ENCODE measurements at places on chromosomes 3 and 15.

DNA sequence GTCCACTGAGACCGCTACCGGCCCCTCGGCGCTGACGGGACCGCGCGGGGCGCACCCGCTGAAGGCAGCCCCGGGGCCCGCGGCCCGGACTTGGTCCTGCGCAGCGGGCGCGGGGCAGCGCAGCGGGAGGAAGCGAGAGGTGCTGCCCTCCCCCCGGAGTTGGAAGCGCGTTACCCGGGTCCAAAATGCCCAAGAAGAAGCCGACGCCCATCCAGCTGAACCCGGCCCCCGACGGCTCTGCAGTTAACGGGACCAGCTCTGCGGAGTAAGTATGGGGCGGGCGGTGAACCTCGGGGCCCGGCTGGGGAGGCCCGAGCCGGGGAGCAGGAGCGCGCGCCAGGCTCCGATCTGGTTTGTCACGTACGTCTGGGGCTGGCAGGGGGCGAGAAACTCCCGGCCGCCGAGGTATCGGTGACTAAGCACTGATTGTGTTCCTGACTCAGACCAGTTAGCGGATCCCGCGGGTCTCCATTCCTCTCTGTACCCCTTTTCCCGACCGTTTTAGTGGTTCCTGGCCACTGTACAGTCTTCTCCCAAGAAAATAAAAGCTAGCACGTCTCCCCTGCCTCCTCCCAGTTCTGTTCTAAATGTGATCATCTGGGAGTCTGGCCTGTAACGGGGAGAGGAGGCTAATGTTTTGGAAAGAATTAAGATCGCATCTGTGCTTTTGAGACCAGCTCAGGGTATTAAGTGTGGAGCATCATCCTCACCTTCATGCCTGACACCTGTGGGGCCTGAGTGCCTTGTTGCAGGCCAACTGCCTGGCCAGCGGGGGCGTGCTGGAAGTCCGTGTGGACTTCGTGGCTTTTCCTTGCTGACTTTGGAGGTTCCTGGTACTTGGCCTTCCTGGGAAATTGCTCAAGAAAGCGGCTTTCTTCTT is 691 bp downstream of the MAP2K1 start:
- DNase-seq, result no peak
- H3K27me3 ChIP-seq, result no peaks in the 10 kb centered on the region
- H3K36me3 ChIP-seq, result no peaks in the 10 kb centered on the region

- peak; percentile 36 for DNase-seq
- H3K4me1 ChIP-seq, result no peaks in the 10 kb centered on the region
- H3K4me3 ChIP-seq, result no peak overlapping the region
- H3K36me3 ChIP-seq, result no peaks in the 10 kb centered on the region
Measured at GRCh38 chr3:152474585-152474984, 205.9 kb downstream of the MBNL1 start.

DNA sequence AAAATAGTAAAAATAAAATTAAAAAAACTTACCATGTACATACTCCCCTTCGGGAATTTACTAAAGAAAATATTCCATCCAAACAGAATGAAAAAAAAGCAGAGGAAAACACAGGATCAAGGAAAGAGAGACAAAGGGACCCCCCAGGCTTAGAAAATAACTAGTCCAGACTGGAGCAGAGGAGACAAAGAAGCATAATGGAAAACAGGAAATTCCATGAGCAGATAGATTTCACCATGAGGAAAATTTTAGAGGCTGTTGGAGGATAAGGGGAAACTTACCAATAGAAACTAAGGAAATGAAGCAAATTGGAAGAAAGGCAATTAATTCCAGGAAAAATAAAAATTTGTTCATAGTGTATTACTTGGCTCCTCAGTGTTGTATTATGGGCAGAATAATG is 36.7 kb downstream of the SLC27A2 start:
- H3K27ac ChIP-seq, result no peak overlapping the region
- DNase-seq, result no peak
- no peaks in the 10 kb centered on the region for H3K27me3 ChIP-seq
- no peaks in the 10 kb centered on the region for H3K4me1 ChIP-seq
- no peaks in the 10 kb centered on the region for H3K36me3 ChIP-seq

DNA sequence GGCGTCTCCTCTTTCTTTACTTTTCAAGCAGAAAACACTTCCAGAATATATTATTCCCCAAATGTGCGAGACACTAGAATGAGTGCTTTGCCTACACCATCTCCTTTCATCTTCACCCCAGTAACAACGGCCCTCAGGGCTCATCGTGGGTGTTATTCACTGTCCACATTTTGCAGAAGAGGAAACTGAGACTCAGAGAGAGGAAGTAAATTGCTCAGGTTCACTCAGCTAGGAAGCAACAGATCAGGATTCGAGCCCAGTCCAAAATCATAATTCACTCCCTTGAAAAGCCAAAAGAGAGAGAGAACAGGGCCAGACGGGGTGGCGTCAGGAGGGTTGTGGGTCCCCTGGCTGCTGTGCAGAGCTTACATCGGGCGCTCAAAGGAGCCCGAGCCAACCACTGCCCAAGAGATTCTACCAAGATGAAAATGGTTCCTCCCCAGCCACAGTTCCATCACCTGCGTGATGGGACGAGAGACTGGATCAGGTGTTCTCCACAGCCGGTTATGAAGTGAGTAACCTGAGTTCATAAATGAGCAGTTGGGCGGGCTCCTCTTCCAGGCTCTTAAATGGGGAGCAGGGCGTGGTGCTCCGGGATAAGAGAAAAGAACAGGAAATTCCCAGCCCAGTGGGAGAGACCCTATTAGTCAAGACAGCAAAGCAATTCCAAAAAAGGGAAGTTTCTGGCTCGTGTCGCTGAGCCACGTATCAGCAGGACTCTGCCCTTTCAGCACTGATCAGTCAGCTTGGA is 48.6 kb upstream of the FLNB start:
- no peaks in the 10 kb centered on the region for H3K36me3 ChIP-seq
- no peaks in the 10 kb centered on the region for H3K27me3 ChIP-seq
- H3K4me1 ChIP-seq, result no peaks in the 10 kb centered on the region

GRCh38 chr3:195259154-195259474 is 11.8 kb downstream of the XXYLT1 start:
- H3K4me3 ChIP-seq, result peak overlapping the region; percentile 52
- no peaks in the 10 kb centered on the region for H3K36me3 ChIP-seq
- H3K27ac ChIP-seq, result peak overlapping the region; percentile 87
- peaks cover 26% of the 10 kb centered on the region for H3K4me1 ChIP-seq
- no peak for DNase-seq

DNA sequence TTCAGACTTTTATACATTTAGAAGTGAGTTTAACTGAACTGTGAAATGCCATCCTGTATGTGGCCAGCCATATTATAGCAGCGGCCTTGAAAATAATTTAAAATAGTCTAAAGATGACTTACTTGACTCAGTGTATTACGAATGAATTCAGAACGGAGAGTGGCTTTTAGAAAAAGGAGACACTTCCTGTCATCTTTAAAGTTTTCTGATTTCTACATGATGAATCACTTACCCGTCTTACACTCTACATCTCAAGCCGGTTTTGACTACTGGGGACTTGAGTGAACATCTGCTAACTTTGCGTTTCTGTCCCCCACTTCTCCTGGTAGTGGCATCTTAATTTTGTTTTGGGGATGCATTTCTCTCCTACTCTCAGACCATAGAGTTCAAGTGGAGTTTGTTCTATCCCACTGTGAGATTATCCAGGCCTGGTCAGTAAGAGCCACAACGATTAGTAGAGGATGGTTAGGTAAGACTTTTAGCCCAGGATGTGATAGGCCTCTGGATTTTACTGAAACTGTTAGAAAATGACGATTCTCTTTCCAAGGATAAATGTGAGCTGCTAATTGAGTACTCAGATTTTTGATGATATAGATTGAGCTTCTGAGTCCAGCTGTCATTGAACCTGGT is 175.4 kb upstream of the CADPS start:
- no peaks in the 10 kb centered on the region for H3K27me3 ChIP-seq
- no peak for DNase-seq
- H3K27ac ChIP-seq, result no peak overlapping the region
- H3K4me3 ChIP-seq, result no peak overlapping the region
- no peaks in the 10 kb centered on the region for H3K36me3 ChIP-seq

DNA sequence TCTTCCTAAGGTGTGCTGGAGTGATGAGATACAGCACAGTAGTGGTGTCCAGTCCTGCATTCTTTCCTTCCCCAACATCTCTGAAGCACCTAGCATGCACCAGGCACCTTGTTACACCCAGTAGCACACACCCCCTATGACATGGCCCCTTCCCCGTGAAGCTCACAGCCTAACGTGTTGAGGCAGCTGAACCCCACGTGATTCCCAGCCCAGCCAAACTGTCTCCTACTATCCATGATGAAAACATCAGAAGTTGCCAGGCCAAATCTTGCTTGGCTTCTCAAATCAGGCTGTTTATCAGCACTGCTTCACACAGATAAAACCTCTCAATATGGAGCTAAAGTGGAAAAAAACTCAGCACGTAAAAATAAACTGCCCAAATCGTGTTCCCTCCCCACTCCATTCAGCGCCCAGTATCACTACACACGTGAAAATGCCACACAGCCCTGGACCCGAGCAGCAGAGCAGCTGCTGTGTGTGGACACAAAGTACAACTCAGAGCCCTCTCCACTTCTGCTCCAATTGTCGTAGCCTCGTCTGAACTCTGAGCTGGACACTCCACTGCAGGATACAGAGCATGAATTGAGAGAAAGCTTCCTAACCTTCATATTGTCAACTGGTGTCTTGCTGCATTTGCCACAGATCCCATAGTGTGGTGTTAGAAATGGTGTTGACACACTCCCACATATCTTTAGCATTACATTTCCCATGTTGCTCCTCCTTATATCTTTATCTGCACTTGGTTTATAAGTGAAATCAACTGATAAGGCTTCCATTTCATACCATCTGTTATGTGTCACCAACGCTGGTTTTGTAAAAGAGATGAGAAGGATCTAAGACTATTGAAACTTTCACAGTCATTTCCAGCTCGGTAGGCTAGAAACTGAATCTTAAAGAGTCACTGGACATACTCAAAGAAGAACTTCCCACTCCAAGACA is 279.8 kb downstream of the RORA start:
- H3K4me1 ChIP-seq, result no peaks in the 10 kb centered on the region
- DNase-seq, result no peak
- H3K36me3 ChIP-seq, result no peaks in the 10 kb centered on the region
- no peaks in the 10 kb centered on the region for H3K27me3 ChIP-seq
- H3K27ac ChIP-seq, result no peak overlapping the region

- no peak overlapping the region for H3K27ac ChIP-seq
- no peak for DNase-seq
- no peak overlapping the region for H3K4me3 ChIP-seq
- peaks cover 4% of the 10 kb centered on the region for H3K27me3 ChIP-seq
Measured at GRCh38 chr3:46298871-46299607, 54.9 kb upstream of the CCR2 start.

- no peak for DNase-seq
- no peak overlapping the region for H3K4me3 ChIP-seq
- H3K4me1 ChIP-seq, result no peaks in the 10 kb centered on the region
- no peaks in the 10 kb centered on the region for H3K36me3 ChIP-seq
- no peaks in the 10 kb centered on the region for H3K27me3 ChIP-seq
- H3K27ac ChIP-seq, result no peak overlapping the region
Measured at GRCh38 chr3:112349557-112349956, 16.6 kb downstream of the CD200 start.

DNA sequence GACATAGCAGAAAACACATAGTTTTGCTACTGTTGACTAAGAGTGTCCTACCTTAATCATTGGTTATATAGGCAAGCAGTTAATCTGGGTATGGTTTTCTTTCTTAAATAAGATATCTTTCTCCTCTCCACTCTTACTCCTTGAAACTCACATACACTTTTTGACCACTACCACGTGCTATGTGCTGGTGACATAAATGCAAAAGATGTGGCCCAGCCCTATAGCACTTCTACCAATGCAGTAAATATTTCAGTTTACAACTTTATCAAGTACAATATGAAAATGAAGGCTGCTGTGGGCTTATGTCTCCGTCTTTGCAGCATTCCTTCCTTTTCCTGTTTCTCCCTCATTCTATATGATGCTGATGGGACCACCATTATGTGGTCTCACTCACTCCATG is 410.2 kb upstream of the CFAP20DC start:
- H3K4me1 ChIP-seq, result no peaks in the 10 kb centered on the region
- no peak overlapping the region for H3K4me3 ChIP-seq
- no peaks in the 10 kb centered on the region for H3K27me3 ChIP-seq

DNA sequence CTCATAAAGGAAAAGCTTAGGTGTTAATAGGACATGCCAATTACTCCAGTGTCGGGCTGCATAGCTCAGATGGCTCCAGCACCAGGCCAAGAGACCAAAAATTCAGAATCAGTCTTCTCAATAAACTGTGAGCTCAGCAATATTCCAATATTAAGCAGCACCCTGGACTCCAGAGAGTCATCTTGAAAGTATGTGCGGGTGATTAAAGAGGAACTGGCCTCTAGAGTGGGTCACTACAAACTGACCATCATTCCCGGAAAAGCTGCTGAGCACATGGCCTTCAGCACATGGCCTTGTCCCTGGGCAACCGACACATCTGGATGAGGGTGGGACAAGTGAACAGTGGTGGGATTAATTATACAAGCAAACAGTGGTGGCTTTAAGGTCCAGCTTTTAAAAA is 59.0 kb downstream of the MAGI1 start:
- H3K4me3 ChIP-seq, result no peak overlapping the region
- no peak overlapping the region for H3K27ac ChIP-seq
- no peaks in the 10 kb centered on the region for H3K4me1 ChIP-seq
- DNase-seq, result no peak
- no peaks in the 10 kb centered on the region for H3K27me3 ChIP-seq
- no peaks in the 10 kb centered on the region for H3K36me3 ChIP-seq

- H3K36me3 ChIP-seq, result no peaks in the 10 kb centered on the region
- no peak overlapping the region for H3K4me3 ChIP-seq
- no peak for DNase-seq
- no peaks in the 10 kb centered on the region for H3K4me1 ChIP-seq
- H3K27ac ChIP-seq, result no peak overlapping the region
Measured at GRCh38 chr3:108322352-108322751, 26.0 kb downstream of the HHLA2 start.

- no peaks in the 10 kb centered on the region for H3K36me3 ChIP-seq
- DNase-seq, result no peak
- H3K4me3 ChIP-seq, result peak overlapping the region; percentile 98
- H3K27me3 ChIP-seq, result no peaks in the 10 kb centered on the region
Measured at GRCh38 chr3:197737319-197737649, 580 bp upstream of the RUBCN start.

DNA sequence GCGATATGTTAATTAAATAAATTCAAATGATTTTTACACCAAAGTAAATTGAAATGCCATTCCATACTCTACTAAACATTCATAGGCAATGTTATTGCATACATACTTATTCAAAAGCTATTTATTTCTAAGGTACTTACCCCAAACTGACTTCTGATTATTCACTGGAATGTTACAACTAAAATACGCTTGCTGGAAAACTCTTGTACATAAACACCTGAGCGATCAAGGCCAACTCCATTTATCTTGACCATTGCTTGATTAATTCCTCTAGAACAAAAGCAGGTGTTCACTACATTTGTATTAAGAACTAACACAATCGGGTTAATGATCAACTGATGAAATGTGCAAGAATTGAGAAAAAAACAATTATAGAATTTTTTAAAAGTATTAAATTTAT is at the start of gene SERPINI2:
SERPINI2 (minus strand) TSS at position 180 of the 400 bp plus-strand sequence. CDS start 2,208 bp downstream, outside the sequence.
- no peaks in the 10 kb centered on the region for H3K36me3 ChIP-seq
- no peak within 1 kb of the TSS for H3K4me3 ChIP-seq
- no peak within 1 kb of the TSS for H3K27ac ChIP-seq

GRCh38 chr3:42593635-42594034 is 3.0 kb downstream of the SS18L2 start:
- H3K27ac ChIP-seq, result no peak overlapping the region
- no peak overlapping the region for H3K4me3 ChIP-seq
- no peaks in the 10 kb centered on the region for H3K36me3 ChIP-seq
- peaks cover 10% of the 10 kb centered on the region for H3K4me1 ChIP-seq
- H3K27me3 ChIP-seq, result no peaks in the 10 kb centered on the region
- DNase-seq, result no peak

GRCh38 chr3:32336113-32336498 is 55.5 kb upstream of the CMTM7 start:
- H3K4me3 ChIP-seq, result no peak overlapping the region
- no peaks in the 10 kb centered on the region for H3K27me3 ChIP-seq
- no peaks in the 10 kb centered on the region for H3K36me3 ChIP-seq

Measured in Panc1 (cell line).